ENCODE measurements at places on chromosomes 3 and 15.

DNA sequence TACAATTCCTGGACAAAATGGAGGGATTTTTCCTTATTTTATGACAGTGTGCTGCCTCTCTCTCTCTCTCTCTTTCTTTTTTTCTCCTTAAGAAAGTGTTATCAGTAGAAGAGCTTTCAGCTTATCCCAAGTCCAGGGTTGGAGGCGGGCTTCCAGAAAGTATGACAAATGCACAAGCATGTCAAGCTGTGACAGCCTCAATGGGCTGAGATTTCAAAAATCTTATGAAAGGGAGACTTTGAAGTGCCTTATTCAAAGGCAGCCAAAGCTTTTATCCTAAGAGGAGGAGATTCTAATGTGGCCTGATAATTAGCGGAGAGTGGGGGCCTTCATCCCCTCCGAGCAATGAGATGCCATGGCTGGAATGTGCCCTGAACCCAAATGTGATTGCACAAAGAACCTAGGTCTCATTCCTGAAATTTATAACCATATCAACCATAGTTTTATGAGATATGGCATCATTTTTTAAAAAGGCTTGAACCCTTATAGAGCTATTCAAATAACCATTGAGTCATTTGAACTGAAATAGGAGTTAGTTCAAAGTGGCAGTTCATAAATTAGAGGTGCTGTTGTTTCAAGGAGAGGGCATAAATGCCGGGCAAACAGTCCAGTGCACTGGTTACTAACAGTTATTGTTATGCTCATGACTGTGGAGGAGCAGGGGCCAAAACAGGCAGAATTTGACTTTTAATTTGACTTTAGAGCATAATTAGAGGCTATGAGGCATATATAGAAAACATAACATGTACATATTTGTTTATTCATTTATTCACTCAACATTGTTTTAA lies 261.6 kb upstream of the THRB start:
- DNase-seq: peak; percentile 14
- no peaks in the 10 kb centered on the region for H3K36me3 ChIP-seq
- H3K4me3 ChIP-seq: no peak overlapping the region
- no peak overlapping the region for H3K27ac ChIP-seq

DNA sequence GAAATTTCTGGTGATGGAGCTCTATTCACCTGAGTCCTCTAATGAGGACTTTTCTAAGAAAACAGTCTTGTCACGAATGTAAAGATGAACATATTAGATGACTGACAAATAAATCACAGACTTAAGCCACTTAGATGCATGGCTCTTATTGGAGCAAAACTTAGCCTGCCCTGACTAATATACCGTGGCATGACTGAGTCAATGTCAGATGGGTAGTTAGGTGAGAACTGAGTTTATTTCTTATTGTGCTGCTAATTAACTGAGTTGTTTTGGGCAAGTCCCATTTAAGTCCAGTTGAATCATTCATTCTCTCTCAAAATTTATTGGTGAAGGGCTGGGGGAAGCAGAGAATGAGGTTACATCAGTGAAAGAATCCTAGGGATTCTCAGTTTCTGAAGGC lies 459.8 kb downstream of the MCTP2 start:
- H3K27me3 ChIP-seq: no peaks in the 10 kb centered on the region
- H3K4me3 ChIP-seq: no peak overlapping the region
- H3K4me1 ChIP-seq: no peaks in the 10 kb centered on the region
- H3K27ac ChIP-seq: no peak overlapping the region
- H3K36me3 ChIP-seq: no peaks in the 10 kb centered on the region

GRCh38 chr3:181757694-181758306 lies 46.1 kb downstream of the SOX2 start:
- H3K27me3 ChIP-seq: no peaks in the 10 kb centered on the region
- no peak for DNase-seq
- H3K4me3 ChIP-seq: no peak overlapping the region
- H3K36me3 ChIP-seq: no peaks in the 10 kb centered on the region
- no peak overlapping the region for H3K27ac ChIP-seq
- peaks cover 22% of the 10 kb centered on the region for H3K4me1 ChIP-seq

DNA sequence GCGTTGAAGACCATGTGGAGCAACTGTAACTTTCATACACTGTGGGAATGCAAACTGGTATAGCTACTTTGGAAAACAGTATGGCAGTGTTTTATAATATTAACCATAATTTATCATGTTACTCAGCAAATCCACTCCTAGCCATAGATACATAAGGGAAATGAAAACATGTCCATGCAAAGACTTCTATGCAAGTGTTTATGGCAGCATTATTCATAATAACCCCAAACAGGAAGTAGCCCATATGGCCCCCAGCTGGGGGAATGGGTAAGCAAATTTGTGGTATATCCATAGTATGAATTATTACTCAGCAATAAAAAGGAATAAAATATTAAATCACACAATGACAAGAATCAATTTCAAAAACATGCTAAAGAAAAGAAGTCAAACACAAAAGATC lies 23.0 kb upstream of the GATA2 start:
- H3K4me1 ChIP-seq: no peaks in the 10 kb centered on the region
- H3K27me3 ChIP-seq: peaks cover 2% of the 10 kb centered on the region
- DNase-seq: no peak
- no peak overlapping the region for H3K27ac ChIP-seq
- no peak overlapping the region for H3K4me3 ChIP-seq
- no peaks in the 10 kb centered on the region for H3K36me3 ChIP-seq

DNA sequence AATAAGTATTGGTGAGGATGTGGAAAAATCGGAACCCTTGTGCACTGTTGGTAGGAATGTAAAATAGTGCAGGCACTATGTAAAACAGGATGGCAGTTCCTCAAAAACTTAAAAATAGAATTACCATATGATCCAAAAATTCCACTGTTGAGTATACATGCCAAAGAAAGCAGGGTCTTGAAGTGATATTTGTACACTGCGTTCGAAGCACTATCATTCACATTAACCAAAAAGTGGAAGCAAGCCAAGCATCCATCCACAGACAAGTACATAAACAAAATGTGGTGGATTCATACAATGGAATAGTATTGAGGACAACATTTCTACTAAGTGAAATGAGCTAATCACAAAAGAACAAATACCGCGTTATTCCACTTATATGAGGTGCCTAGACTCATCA lies 200.7 kb downstream of the TJP1 start:
- H3K27ac ChIP-seq: no peak overlapping the region
- no peaks in the 10 kb centered on the region for H3K36me3 ChIP-seq
- peak; percentile 63 for DNase-seq
- H3K27me3 ChIP-seq: no peaks in the 10 kb centered on the region

Measured in cardiac muscle cell (in vitro differentiated cells and primary cell).